Midbrain (tissue), 1 donor: ENCODE measurements at places on chromosomes 6 and 20.

DNA sequence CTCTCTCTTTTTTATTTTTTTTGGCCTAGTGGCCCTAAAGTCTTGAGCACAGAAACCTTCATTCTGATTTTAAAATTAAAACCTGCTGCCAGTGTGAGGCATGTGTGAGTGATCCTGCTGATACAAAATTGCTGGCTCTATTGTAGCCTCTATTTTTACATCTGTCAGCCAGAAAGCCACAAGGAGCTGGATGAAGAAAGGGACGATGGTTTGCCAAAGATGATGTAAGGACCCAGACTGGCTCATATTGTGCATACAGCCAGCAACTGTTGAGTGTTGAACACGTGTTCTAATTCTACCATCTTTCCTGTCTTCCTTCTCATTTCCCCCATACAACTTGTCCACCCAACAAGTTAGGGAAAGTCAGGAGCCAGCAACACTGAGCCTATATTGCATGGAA is 40.8 kb upstream of the ATXN1 start:
- DNase-seq = no peak

- DNase-seq = peak; percentile 69
These were observed 41.6 kb downstream of the PLCG1 start for GRCh38 chr20:41178904-41179432.

DNA sequence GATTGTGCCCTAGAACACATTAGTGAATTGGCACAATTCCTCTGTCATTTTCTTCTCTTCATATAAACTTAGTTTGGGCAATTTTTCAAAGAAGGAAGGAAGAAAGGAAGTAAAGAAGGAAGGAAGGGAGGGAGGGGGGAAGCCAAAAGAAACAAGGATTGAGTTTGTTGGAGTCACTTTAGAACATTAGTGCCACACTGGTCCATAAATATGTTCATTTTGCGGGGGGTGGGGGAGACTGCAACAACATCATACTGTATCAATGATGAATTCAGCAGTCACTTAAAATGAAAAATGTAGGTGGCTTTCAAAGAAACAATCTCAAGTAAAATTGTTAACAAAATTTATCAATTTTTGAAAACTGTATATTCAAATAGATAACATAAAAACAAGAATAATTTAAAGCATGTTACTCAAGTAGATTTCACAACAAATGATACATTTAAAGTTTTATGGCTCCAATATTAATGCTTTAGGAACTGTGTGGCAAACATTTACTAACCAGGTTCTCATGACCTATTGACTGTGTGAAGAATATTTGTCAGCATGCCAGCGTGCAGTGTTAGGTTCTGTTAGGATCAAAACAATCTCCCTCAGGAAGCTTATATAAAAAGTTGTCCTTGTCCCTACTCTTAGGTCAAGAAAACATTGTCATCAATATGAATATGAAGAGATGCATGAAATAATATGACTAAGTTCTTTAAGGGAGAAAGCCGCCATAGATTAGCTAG is 208.1 kb upstream of the AGPAT4 start:
- no peak for DNase-seq

DNA sequence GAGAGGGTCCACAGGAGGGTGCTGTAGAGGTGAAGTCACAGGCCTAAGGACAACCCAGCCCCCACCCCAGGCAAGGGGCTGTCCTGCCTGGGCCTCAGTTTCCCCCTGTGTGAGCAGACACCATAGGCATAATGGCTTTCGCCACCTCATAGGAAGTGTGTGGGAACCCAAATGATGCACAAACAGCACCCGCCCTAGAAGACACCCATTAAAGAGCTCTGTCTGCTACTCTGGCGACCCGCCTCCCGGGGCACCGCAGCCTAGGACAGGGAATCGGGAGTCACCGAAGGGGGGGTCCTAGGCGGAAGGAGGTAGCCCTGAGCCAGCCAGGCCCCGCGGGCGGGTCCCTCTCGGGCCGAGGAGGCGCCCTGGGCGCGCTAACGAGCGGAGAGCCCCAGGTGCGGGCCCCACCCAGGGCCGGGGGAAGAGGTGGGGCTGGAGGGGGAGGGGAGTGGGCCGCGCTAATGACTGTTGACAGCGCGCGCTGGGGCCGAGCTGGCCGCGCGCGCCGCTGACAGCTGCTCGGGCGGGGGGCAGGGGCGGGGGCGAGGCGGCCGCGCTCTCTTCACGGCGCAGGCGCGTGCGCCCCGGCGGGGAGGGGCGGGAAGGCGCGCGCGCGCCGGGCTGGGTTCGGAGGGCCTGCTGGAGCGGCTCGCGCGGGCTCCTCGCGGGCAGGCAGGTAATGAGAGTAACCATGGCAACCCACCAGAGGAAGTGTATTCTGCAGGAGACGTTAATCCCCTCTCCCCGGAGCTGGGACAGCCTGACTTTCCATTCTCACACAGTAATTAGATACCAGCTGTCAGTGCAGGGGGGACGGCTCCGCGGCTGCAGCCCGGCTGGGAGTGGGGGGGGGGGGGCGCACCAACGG is 48.9 kb downstream of the NOL4L start:
- peak; percentile 63 for DNase-seq

DNA sequence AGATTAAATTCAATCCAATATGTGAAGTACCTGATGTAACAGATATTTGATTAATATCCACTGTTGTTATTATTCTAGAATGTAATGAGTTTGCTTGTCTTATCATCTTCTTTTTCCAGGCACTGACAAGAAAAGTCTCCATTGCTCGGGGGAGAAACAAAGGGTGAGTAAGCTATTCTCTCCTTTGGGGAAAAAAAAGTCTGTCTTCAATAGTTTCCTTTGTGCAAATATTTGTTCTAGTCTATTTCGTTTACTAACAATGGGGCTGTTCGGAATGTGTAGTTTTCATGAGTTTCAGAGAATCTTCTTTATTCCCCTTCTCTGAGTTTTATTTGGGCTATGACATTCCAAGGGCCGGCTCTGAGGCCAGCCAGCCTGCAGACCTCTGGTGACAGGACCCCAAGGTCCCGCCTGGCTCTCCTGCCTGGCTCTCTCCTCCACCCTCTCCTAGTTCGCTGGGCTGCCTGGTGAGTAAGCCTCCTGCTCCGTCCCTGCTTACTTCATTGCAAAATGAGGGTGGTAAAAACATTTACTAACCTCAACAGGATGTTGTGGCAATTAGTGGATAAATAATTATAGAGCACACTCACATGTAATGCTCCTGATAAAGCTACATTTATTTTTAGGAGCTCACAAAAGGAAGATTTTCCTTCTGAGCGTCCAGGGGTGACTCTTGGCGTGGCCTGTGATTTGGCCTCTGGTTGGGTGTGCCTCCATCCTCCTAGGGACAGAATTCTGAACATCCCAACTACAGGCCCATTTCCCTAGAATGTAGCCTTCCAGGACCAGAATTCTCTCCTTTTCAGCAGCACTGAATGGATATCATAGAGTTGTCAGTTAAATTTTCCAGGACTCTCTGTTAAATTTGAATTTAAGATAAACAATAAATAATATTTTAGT is 43.1 kb upstream of the SNX9 start:
- no peak for DNase-seq

DNA sequence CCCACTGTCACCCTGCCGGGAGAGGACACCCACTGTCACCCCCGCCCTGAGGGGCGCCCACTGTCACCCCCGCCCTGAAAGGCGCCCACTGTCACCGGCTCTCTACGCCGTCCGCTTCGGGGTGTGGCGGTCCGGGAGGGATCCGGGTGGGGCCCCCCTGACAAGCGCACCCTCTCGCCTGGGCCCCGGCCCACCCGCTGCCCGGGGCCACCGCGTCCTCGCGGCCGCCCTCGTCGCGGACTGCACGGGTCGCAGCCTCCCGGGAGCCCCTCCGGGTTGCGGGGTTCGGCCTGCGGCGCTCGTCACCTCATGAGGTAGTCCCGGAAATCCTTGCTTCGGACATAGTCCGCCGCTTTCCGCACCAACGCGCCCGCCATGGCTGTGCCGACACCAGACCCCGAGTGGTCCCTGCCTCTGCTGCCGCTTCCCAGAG is 224 bp downstream of the MPC1 start:
- no peak for DNase-seq

DNA sequence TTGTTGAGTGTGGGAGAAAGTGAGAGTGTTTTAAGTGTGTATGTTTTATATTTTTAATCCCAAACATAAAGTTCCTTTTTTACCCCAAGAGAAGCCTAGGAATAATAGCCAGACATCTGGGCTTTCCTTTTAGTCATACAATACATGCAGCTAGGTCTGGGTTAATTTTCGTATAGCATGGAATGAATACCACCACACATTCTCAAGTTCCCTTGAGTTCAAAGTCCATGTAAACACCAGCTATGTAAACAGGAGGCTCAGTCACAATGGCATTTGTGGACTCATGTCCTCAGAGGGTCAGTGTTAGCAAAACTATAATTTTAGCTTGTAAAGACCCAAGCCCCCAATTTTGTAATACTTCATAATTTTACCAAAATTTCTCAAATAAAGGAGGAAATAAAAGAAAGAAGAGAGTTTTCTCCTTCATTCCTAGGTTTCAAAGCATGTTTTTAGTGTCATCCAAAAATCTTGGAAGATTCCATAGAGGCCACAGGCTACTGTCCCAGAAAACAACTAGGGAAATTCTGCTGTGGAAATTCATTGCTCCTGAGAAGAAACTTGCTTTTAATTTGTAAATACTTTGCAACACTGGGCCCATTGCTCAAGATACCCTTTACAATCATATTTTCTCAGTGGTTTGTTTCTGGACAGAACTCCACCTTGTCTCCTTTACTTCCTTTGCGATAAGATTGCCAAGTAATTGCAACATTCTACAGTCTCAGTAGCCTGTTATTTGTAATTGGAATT is 671.2 kb downstream of the COL12A1 start:
- no peak for DNase-seq

DNA sequence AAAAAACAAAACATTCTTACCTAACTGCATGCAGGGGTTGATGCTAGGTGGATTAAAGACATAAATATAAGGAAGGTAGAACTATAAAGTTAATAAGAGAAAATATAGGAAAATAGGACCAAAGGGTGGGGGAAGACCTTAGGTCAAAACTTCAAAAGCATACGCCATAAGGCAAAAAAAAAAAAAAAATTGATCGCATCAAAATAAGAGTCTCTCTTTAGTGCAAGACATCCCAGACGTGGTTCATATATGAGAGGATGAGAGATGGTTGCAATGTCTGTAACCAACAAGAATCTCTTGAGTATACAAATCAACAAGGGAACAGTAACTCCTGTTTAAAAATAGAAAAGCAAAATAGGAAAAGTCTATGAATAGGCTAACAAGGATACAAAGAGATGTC is 8.5 kb downstream of the BAG2 start:
- DNase-seq = no peak

GRCh38 chr6:139490482-139490881 is 116.0 kb upstream of the CITED2 start:
- no peak for DNase-seq

- no peak for DNase-seq
These were observed 1.6 kb downstream of the NDRG3 start for GRCh38 chr20:36744243-36744642.

DNA sequence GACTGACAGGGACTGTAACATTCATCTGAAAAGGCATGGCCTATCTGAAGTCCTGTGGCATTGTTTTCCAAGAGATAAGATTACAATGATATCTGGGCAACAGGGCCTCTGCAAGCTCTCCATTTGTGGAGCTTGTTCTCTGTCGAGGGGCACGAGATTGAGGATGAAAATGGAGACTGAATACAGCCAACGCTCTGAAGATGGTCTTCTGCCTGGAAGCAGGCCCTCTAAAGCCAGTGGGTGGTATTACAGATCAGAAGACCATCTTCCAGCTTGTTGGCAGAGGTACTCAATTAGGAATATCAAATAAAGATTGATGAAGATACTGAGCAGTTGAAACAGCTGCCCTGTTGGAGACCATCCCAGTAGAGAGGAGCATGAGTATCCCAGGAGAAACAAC is 288.2 kb downstream of the CENPW start:
- no peak for DNase-seq

GRCh38 chr6:22954749-22955385 is 385.5 kb downstream of the HDGFL1 start:
- no peak for DNase-seq

DNA sequence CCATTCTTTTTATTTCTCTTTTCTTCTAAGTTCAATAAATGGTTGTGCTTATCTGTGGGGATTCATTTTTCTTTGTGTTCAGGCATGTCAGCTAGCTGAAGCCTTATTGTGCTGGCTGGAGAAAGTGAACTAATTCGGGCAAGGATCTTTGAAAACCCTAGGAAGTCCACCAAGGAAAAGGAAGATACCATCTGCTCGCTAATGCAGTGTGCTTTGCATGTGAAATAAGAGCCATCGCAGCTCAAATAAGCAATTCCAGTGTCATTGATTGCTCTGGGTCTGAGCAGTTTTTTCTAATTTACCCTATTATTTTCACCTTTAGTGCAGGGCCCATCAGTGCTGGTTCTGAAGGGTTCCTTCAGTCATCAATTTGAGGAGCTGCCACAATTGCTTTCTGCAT is 309.4 kb upstream of the SOX4 start:
- no peak for DNase-seq

- peak; percentile 48 for DNase-seq
These were observed 10.7 kb downstream of the HCK start for GRCh38 chr20:32062776-32063170.

GRCh38 chr20:45897692-45898091 is 6.6 kb downstream of the CTSA start:
- no peak for DNase-seq

GRCh38 chr20:1945660-1946059 is 48.2 kb downstream of the PDYN start:
- no peak for DNase-seq

DNA sequence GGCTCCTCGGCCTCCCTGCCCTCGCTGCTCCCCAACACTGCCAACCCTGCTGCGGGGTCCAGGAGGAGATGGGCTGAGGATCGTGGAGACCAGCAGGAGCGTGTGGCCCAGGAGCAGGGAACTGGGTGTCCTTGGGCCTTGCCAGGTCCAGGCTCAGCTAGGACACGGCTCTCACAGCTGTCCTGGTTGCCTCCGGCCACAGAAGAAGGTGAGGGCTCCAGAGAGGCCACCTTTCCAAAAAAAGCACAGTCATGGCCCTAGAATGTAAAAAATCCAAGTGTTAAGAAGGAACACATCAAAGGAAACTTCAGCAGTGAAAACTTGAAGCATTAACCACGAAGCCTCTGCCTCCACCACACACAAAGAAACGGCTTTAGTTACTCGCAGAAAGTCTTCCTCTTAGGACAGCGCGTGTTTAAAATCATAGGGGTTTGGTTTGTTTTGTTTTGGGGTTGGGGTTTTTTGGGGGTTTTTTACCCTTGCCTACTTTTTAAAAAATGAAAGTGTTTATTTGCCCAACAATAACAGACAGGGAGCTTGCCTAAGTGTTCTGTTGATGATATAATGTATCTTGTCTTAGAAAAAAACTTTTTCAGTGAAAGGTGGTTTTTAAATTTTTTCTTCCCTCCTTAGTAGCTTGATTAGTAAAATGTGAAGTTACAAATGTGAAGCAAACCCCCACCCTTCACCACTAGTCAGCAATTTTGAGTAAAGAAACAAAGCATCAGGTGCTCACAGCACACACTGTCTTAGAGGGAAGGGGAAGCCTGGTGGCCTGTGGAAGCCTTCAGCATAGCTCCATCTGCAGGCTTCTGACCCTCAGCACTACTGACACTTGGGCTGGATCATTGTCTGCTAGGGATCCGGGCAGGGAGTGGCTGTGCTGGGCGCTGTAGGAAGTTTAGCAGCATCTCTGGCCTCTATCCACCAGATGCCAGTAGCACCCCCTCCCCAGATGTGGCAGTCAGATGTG is 60.0 kb downstream of the PTPN1 start:
- DNase-seq = no peak

- DNase-seq = no peak
These were observed 70.1 kb downstream of the CBFA2T2 start for GRCh38 chr20:33560026-33560425.

GRCh38 chr6:38078671-38079070 is 259.1 kb downstream of the ZFAND3 start:
- DNase-seq = no peak
